CD8-positive, alpha-beta T cell (primary cell): ENCODE measurements at places on chromosomes 12 and 14.
A peak's percentile ranks its signal among the peaks of the same experiment; 100 is the strongest.

GRCh38 chr12:122858171-122858570 is 22.9 kb downstream of the HIP1R start:
- DNase-seq = no peak

- no peak for DNase-seq
Observed at GRCh38 chr14:85881935-85882334, 352.0 kb downstream of the FLRT2 start.

DNA sequence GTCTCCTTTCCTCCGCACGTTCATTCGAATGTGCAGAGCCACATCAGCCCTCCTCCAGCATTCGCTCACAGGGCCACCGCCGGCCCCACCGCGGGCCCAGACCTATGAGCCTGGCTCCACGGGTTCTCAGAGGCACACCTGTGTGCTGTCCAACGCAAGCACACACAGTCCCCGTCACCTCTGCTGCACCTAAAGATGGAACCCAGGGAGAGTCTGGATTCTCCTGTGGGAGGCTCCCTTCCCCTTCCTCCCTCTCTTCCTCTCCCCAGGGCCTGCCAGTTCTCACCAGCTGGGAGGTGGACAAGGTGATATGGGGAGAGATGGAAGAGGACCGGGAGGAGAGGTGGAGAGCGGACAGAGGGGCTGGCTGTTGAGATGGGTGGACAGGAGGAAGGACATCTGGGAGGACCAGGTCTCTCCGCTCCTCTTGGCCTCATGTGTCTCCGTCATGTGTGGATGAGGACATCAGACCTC is 4.9 kb upstream of the AQP6 start:
- DNase-seq = no peak

DNA sequence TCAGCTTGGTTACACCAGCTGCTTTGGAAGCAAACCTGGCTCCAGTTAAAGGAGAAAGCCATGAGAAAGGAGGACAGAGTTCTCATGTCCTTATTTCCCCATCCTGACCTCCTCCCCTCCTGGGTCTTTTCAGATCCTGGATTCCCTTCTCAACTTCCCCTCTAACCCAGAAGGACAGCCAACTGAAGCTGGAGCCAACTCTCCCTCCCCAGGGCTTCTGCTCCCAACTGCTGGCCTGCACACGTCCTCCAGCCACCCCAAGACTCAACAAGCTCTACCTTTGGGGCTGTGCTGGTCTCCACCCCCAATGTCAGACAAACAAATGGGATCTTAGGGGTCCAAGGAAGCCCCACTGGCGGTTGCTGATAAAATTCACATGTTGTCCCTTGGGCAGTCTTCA is 651.1 kb upstream of the TBX3 start:
- DNase-seq = no peak

DNA sequence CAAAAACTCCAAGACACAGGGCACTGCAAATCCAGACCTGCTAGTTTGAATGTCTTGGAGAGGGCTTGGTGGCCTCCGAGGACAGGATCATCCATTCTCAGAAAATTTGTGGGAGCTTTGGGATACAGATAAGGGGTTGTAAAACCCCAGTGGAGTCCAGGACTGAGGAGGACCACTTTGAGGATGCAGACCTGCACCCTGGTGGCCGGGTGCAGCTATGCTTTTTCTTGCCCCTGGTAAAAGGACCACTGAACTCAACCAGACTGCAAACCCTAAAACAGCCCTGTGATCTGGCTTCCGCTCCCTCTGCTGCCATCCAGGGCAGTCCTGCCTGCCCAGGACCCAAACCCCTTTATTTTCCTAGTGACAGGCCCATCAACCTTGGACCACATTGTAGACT is 169.5 kb upstream of the DAAM1 start:
- no peak for DNase-seq

DNA sequence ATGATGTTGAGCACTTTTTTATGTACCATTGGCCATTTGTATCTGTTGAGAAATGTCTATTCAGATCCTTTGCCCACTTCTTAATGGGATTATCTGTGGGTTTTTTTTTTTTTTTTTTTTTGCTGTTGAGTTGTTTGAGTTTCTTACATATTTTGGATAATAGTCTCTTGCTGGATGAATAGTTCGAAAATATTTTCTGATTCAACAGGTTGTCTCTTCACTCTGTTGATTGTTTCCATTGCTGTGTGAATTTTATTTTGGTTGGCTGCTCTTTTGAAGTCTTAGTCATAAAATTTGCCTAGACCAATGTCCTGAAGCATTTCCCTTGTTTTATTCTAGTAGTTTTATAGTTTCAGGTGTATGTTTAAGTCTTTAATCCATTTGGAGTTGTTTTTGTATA is 64.5 kb downstream of the CAND1 start:
- DNase-seq = no peak

- peak; percentile 58 for DNase-seq
Observed at GRCh38 chr14:99270458-99271220, 1.4 kb downstream of the BCL11B start.

DNA sequence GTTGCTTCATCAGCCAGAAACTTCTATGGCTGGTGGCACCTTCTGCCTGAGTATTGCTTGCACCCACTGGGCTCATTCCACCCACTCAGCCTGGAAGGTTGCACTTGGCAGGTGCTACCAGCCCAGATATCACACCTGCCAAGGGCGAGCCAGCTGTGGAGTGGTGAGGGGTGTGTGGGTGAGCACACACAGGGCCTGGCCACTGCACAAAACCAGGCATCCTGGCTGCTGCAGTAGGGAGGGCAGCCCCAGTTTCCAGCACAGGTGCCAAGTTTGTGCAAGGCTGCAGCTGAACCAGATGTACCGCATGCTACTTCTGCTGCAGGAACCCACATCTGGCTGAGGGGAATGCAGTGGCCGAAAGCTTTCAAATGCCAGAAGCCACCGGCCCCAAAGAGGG is 1147.8 kb downstream of the FSCB start:
- DNase-seq = no peak

DNA sequence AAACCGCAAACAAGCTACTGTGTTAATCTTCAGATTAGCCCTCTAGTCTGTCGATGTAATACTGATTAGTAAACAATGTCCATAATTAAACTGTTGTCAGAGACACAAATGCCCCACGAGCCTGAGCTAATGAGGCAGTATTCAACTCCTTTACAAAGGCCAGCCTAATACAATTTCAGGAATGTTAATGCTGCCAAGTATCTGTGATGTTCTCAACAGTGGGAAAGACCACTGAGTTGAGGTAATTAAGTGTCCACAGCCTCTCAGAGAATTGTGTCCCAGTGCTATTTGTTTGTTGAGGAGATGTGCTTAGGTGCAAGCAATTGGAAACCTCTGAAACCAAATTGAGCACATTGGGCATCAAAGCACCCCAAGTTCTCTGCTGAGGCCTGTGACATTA is 139.4 kb upstream of the CDKN3 start:
- no peak for DNase-seq

DNA sequence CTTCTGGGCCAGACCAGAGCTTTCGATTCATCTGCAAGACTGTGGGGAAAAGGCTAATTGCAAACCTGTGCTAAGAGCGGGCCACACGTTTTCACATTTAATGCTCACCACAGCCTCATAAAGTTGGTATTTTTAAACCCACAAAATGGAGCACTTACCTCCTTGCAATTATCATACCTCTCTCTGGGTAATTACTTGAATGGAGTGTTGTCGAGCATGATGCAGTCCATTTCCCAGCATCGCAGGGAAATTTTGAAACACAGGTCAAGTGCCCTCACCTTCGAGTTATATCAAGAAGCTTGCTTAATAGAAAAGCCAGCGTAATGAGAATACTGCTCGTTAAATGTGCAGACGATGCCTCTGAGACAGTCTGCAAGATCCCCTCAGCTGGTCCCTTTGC is 8.8 kb upstream of the IFI27L2 start:
- no peak for DNase-seq

GRCh38 chr12:96502477-96502876 is 13.1 kb downstream of the CFAP54 start:
- no peak for DNase-seq

- DNase-seq = no peak
Observed at GRCh38 chr14:28613532-28613931, 153.1 kb upstream of the FOXG1 start.

GRCh38 chr12:6065863-6066199 is 58.6 kb downstream of the VWF start:
- DNase-seq = no peak

DNA sequence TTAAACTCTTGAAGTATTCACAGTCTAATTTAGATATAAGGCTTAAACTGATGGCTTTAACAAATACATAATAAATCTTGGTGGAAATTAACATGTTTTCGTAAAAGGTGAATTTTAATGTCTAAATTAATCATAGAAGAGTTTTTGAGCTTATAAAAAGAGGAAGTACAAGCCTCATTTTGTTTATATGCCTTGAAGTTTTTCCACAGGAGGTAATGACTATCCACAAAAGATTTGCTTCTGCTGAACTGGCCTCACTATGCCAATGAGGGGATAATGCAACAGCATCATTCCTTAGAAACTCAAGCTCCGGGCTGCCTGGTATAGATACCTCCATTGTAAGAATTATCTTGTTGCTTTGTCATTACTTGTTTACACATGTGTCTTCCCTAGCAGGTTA is 175.6 kb downstream of the DUSP6 start:
- no peak for DNase-seq

- peak; percentile 38 for DNase-seq
Observed at GRCh38 chr12:96192926-96193573, 1.1 kb upstream of the ELK3 start.

- peak; percentile 37 for DNase-seq
Observed at GRCh38 chr14:69090187-69090789, 62.6 kb downstream of the DCAF5 start.

- DNase-seq = no peak
Observed at GRCh38 chr12:5013266-5013730, 30.4 kb upstream of the KCNA5 start.

DNA sequence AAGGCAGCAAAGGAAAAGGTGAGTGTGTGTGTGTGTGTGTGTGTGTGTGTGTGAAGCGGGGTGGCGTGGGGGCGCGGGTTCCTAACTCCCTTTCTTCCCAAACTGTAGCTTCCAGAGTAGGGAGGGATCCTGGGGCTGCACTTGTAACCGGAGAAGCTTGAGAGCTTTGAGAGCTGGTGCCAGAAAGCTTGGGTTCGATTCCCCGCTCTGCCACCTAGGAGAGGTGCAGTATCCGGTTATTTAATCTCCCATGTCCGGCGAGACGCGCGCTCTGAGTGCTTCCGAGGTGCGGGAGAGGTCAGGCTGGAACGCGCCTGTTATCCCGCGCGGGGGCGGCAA is 7.2 kb upstream of the RACGAP1 start:
- DNase-seq = no peak
